Stimulated activated CD4-positive, alpha-beta T cell treated with anti-CD3 and anti-CD28 coated beads, Interleukin-1b, Interleukin-23, amount 100 ng/mL, for 48 hours (primary cell): ENCODE measurements at places on chromosomes 13 and 19.

DNA sequence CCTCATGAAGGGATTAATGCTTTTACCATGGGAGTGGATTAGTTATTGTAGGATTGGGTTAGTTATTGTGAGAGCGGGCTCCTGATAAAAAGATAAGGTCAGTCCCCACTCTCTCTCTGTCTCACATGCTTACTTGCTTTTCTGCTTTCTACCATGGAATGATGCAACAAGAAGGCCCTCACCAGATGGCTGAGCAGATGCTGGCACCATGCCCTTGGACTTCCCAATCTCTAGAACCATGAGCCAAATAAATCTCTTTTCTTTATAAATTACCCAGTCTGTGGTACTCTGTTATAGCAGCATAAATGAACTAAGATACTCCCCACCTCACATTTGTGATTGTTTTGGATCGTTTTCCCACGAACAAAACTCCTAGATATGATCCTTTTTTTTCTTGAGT lies 353.8 kb downstream of the DNAJC15 start:
- DNase-seq = no peak

DNA sequence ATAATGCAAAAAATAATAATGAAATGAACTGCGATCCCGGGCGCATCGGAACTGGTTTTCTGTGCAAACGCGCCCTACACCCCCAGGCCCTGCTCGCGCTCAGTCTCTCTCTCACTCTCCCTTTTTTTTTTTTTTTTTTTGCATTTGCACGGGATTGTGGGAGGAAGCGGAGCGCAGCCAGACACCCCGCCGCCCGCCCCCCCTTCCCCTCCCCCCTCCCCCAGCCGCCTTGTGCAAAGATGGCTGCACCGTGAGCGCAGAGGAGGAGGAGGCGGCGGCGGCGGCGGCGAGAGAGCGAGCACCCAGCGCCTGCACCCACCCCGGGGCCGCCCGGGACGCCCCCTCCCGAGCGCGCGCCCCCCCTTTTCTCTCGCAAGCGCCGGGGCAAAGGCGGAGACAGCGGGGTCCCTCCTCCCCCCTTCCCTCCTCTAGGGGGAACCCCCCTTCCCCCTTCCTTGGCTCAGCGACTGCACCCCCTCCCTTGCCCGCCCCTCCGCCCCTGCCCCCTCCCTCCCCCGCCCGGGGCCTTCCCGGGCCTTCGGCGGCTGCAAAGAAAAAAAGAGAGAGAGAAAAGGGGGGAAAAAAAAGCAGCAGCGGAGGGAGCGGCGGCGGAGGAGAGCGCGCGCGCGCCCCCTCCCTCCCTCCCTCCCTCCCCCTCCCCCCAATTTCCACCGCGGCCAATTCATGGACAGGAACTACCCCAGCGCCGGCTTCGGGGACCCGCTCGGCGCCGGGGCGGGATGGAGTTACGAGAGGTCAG lies at the start of gene PRR12:
Gene PRR12, plus strand, starts transcription at position 212 of the 760 bp plus-strand sequence. Its CDS starts 473 bp downstream, at position 685.
- peak; percentile 62 for DNase-seq

DNA sequence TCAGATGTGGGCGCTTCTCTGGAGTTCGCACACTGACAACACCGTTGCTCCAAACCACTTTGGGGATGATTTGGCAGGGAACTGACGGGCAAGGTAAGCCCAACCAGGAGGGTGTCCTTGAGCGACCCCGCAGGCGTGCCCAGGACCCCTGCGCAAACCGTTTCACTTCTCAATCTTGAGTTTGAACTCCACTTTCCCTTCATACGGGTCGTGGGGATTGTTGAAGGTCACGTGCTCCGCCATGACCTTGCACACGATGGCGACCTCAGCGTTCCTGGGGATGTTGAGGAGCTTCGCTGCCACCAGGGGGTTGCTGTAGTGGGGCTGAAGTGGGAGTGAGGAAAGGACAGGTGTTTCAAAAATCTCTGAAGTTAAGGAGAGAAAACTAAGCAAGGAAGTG lies 8.8 kb downstream of the ATP4B start:
- no peak for DNase-seq

GRCh38 chr19:7742991-7743390 lies 4.3 kb downstream of the CD209 start:
- DNase-seq = no peak

DNA sequence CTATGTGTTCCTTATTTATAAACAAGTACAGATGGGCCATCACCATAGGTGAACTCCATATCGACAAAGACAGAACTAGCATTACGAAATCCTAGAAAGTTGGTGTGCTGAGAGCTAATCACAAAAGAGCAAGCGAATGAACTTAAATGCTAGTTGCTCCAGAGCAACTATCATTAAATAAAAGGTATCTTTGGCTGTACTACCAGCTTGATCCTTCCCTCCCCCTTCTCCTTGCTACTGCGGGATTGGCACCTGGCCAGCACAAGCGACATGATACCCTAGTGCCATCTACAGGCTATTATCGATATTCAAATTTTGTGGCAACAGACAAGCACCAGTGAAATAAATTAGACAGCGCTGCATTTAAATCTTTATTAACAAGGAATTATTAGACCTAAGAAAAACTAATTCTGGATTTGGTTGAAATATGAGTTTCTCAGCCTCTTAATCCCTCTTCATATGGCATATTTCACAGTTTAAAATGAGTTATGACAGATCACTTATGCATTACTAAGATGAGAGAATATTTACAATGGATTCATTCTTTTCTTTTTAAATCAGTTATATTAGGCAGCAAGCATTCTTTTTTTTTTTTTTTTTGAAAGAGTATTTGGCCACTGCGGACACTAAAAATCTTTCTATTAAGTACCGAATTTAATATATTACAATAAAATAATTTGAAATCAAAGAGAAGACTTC lies 5.8 kb downstream of the PCDH9 start:
- DNase-seq = peak; percentile 58

GRCh38 chr13:49756263-49756662 lies 36.2 kb downstream of the KPNA3 start:
- DNase-seq = no peak

GRCh38 chr19:6807291-6807690 lies 34.8 kb downstream of the VAV1 start:
- DNase-seq = no peak

DNA sequence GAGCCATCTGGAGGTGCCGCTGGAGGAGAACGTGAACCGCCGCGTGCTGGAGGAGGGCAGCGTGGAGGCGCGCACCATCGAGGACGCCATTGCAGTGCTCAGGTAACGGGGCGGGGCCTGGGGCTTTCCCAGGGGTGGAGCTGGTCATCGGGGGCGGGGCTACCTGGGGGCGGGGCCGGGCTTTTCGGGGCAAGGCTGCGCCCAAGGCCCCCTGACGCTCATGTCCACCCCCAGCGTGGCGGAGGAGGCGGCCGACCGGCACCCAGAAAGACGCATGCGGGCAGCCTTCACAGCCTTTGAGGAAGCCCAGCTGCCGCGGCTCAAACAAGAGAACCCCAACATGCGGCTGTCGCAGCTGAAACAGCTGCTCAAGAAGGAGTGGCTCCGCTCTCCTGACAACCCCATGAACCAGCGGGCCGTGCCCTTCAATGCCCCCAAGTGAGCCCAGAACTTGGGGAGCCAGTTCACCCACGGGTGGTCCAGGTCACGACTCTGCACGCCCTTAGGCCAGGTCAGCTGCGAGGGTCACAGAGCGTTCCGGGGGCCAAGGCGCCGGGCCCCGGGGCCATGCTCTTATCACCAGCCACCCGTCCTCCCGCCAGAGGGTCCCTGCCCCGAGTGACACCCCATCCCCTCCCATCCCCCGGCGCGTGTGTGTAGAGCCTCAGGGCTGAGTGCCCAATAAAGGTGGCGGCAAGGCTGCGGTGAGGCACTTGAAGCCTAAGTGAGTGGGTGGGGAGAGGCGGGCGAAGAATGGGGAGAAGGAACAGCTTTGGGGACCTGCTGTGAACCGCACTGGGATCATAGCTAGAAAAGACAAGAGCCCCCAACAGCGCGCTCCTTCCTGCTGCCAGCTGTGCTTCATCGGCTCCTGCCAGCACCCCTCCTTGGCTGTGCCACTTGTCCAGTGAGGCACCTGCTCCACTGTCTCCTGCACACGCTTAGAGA lies 10.7 kb downstream of the CCDC124 start:
- DNase-seq = no peak

- peak; percentile 82 for DNase-seq
These were observed 101.3 kb upstream of the SLC15A1 start for GRCh38 chr13:98853771-98854221.

- DNase-seq = no peak
These were observed 48.7 kb downstream of the RFX2 start for GRCh38 chr19:6061376-6062130.
